ENCODE measurements at places on chromosomes 13 and 19.

GRCh38 chr19:33443638-33444561, 70.4 kb downstream of the CEBPG start:
- DNase-seq = no peak

GRCh38 chr13:99226513-99226912, 25.9 kb downstream of the UBAC2 start:
- no peak for DNase-seq

DNA sequence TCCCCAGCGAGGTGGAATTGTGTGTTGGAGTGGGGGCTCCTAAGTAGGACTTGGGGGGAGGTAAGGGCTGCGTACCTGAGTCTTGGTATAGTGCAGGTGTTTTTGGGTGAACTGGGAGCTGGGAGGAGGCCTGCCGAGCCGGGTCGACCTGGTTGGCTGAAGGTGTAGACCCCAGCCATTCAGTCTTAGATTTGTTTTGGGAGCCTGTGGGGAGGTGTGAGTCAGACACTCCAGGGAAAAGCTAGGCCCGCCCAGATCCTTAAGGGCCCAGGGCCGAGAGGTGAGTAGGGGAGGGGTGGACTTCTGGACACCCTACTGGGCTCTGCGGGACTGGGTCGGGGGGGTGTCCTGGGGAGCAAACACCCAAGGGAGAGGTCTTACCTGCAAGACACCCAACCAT, 935 bp downstream of the CRB3 start:
- no peak for DNase-seq

GRCh38 chr13:30119476-30119875, 187.9 kb downstream of the KATNAL1 start:
- no peak for DNase-seq

DNA sequence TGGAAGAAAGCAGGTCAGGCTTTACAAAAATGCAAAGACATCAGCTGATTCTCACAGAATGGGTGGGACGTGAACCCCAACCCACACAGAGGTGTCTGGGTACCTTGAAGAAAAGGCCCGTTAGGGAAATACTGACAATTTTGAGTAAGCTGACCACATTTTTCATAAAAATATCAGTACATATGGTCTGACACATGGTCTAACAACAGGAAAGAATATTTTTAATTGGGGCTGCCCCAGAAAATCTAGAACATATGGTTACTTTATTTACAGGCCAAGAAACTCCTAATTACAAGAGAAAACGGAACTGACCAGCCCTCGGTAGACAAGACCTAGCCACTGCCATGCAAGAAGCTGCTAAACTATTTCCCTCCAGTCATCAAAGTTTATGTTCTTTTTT, 48.7 kb upstream of the ITM2B start:
- DNase-seq = no peak

DNA sequence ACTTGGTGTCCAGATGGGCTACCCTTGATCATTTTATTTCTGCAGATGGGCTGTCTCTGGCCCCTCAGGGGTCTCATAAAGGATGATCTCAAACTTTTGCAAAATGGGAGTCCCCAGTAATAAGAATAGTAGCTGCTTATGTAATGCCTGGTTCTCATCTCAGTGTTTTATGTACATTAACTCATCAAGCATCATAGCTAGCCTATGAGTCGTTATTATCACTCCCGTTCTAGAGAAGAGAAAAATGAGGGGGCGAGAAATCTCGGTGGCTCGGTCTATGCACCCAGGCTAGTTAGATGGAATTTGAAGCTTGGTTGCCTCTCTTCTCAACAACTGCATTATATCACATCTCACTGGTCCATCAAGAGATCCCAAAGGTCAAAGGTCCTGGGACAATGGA, 3.4 kb downstream of the CACNG6 start:
- DNase-seq = no peak

- no peak for DNase-seq
Measured at GRCh38 chr19:35223862-35224505, 4.6 kb downstream of the FAM187B start.

Measured in NCI-H2227 treated with DMSO at 0.1 percent for 48 hours (cell line).